Activated T-cell treated with anti-CD3 and anti-CD28 coated beads, Interleukin-2, amount 50 U/mL, for 24 hours (primary cell): ENCODE measurements at places on chromosomes 6 and 20.

GRCh38 chr6:39931607-39932006 lies 2.7 kb downstream of the MOCS1 start:
- DNase-seq, result no peak

DNA sequence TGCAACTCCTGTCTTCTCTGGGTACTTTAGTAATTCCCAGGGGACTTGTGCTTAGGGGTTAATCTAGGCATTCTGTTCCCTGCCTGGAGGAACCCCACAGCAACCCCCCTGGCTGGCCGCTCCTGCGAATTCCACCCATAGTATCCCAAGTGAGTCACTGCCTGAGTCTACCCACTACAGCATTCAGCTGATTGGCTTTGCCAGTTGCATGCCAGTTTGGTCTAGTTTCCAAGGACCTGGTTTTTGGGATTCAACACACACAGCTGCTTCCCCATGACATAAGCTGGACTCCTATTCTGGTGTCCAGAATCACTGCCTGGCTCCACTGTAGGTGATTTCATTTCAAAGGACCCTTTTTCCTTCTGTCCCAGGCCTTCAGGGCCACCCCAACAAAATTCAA lies 40.3 kb downstream of the PLCG1 start:
- peak; percentile 22 for DNase-seq

DNA sequence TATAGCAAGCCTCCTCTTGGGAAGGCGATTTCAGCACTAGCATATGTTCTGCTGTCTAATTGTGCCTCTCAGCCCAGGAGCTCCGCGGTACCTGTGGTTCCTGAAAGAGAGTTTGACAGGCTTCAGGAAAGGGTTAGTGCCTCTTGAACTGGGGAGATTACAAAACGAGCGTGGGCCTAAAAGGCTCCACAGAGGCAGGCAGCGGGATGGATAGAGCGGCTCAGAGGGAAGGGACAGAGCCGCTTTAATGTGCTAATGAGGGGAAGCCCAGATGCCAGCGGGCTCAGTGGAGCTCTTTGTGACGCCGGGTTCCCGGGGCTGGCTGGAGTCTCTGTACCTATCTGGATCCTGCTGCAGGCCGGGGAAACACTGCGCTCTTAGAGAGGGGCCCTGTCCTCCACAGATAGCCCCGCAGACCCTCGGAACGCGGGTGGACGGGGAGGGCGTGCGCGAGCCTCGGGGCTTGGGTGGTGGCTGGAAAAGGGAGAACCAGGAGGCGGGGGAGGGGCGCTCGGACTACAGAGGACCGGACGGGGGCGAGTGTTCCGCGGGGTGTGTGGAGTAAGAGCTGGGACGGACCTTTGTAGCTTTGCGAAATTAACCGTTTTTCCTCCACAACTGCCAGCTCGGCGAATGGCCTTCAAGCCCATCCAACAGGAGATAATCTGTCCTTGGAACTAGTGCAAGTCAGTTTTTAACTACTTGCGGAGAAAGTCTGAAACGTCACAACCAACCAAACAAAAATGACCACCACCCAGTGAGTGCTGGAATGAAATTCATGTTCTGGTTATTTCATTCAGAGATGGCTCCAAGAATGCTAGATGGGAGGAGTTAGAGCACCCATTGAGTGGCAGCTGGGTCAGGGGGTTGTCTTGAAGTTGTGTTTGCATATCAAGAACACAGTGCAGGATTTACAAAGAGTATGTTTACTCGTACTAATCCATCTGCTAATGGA lies 13.0 kb downstream of the SLC35F1 start:
- DNase-seq, result no peak

GRCh38 chr20:50356962-50357782 lies 153.0 kb upstream of the PTPN1 start:
- no peak for DNase-seq

DNA sequence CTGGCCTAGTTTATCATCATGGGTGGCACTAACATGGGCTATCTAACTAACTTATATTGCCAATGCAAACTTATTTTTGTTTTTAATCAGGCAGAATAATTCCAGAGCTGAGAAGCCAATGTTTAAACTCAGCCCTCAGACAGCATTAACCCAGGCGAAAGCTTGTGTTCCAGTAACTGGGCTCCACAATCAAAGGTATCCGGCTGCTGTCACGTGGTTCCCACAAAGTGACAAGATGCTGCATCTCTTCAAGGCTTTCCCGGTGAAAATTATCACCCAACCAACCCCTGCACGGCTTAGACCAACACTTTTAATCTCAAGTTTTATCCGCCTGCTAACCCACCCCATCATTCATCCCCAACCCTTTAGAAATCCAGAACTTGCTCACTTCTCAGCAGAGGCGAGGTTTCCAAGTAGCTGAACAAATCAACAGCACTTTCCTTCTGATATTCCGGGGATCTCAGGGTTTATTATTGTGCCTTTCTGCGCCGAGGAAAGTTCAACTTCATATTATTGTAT lies 885 bp downstream of the MTCL3 start:
- DNase-seq, result no peak

DNA sequence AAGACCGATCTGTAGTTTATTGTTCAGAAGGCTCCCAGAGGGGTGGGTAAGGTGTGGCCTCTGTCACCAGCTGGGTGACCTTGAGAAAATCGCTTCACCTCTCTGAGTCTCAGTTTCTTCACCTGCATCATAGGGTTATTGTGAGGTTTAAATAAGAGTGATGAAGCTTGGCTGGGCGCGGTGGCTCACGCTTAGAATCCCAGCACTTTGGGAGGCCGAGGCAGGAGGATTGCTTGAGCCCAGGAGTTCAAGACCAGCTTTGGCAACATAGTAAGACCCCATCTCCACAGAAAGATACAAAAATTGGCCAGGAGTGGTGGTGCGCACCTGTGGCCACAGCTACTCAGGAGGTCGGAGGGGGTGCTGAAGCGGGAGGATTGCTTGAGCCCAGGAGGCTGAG lies 36.0 kb downstream of the VSTM2L start:
- DNase-seq, result no peak

DNA sequence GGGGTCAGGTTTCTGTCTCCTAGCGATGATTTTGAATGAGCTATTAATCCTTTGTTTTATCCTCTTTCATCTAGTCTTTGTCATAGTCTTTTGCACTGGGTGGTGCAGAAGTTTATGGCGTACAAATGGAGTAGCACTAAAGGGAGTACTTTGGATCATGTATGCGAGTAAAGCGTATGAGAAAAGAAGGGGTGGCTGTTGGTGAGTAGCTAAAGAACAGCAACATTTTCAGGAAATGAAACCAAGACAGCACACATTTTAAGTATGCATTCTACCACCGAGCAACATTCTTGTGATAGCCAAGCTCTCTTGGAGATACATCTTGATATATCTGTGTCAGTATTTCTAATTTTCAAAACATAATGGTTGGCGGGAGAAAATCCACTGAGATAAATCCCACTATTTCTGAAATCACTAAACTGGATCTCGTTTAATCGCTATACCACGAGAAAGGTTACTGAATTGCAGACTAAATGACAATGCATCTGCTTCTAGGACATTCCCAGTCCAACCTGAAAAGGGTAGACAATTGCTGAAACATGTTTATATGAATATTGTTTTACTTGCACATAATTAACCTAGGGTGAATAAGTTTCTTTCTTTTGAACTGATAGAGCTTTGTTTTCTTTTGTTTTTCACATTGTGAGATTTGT lies 196.1 kb downstream of the TRIM27 start:
- no peak for DNase-seq

- DNase-seq, result no peak
Observed at GRCh38 chr6:35178932-35179832, 34.6 kb upstream of the SCUBE3 start.

DNA sequence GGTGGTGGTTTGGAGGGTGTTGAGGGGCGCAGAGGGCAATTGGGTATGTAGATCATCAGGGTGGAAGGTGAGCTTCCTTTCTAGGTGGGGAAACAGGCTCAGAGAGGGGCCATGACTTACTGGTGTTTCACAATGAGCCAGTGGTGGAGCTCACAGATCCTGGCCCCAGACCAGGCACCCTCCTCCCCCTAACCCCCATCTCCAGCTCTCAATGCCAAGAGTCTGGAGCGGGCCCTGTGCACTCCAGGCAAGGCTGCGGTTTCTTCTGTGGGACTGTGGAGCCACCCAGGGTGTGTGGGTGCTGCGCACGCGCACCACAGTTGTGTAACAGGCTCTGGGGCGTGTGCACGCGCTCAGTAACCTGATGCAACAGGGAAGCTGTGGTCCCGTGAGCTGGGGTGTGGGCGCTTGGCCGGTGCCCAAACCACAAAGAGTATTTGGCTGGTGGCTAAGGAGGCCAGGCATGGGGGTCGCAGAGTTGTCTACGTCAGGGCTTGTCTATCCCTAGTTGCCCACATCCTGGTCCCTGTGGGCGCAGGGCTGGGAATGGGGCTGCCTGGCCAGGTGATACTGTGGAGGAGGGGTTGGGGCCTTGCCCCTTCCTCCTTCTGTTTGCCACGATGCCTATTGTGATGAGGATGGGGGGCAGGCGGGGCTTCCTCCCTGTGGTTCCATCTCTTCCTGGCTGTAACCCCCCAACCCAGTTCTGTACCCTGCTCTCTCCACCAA lies 37.5 kb upstream of the MRPS18A start:
- DNase-seq, result peak; percentile 86

DNA sequence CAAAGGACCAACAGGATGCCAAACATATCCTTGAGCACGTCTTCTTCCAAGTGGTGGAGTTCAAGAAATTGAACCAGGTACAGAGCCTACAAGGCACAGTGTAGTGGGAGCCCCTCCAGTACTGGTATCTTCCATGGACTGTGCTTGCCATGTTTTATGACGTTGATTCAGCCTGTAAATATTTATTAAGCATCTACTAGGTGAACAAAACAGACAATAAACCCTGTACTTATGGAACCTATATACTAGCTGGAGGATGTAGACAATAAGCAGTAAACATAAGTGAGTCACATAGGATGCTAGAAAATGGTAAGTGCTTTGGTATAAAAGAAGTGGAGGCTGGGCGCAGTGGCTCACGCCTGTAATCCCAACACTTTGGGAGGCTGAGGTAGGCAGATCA lies 24.4 kb upstream of the MYBL2 start:
- no peak for DNase-seq

- no peak for DNase-seq
Observed at GRCh38 chr20:12957968-12958367, 50.8 kb upstream of the SPTLC3 start.

GRCh38 chr6:21949211-21949801 lies 347.5 kb downstream of the PRL start:
- DNase-seq, result no peak

GRCh38 chr20:35991142-35991771 lies 22.9 kb downstream of the CNBD2 start:
- no peak for DNase-seq

DNA sequence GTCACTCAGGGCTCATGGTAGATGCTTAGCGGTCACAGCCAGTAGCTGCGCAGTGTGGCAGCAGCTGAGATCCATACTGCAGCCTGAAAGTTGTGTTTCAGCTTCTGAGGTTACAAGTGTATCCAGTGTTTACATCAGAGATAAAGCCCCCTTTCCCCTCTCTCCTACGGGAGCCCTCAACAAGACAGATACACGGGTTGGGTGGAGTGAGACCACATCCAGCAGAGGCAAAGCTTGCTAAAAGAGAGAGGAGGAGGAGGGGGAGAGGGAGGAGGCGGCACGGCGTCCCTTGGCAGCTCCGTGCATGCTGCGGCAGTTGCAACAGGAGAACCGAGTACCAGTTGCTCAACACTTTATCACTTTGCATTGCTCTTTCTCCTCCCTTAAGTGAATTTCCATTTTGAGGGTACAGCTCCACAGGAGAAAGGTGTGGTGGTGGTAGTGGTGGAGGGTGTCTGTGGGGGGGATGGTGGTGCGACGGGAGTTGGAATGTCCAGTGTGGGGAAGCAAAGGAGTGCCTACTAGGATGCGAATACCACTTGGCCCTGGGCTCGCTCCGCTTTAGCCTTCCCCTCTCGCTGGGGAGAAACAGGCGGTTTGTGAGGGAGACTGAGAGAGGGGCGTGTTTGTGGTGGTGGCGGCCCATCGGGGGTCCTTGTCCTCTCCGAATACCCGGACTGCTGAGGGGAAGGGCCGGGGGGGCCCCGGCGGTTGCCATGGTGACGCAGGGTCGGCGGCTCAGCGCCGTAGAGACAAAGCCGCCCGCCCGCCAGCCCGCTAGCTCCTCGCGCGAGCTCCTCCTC lies 405 bp upstream of the RNF182 start:
- DNase-seq, result peak; percentile 53

GRCh38 chr6:149266659-149267058 lies 50.9 kb upstream of the TAB2 start:
- DNase-seq, result no peak

DNA sequence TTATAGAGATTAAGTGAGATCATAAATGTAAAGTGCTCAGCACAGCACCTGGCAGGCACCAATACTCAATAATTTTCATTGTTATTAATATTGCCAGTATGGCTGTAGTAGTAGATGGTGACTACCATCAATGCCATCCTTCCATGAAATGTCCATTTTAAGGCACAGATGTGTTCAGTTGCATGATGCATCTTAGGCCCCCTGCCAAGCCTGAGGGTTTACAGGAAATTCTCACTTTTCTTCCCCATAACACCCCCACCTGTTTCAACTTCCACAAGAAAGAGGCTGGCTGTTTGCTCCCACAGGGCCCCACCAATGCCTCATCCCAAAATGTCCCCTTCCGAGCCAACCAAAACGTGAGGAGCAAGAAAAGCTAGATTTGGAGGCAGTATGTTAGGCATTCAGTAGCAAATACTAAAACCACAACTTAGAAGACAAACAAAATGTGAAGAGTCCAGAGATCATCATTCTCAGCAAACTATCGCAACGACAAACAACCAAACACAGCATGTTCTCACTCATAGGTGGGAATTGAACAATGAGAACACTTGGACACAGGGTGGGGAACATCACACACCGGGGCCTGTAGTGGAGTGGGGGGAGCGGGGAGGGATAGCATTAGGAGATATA lies 110.6 kb upstream of the NHSL1 start:
- DNase-seq, result no peak

- no peak for DNase-seq
Observed at GRCh38 chr6:128005009-128005408, 104.2 kb upstream of the THEMIS start.

DNA sequence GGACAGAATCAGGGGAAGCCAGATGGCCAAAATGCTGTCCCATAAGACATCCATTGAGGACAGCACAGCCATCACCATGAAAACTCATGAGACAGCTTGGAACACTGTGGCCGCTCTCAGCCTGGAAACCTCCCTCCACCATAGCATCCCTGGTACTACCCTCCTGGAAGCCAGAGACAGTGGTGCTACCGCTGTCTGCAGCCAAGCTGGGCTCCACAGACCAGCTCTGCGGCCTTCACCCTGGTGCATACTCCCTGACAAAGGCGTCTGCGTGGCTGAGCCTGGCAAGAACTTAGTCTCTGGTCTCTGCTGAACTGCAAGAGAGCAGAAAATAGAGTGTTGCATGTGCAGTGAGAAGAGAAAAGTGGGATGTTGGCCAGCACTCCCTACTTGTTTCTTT lies 558.0 kb downstream of the C6orf118 start:
- no peak for DNase-seq
